ENCODE measurements at places on chromosomes 1 and 21.

DNA sequence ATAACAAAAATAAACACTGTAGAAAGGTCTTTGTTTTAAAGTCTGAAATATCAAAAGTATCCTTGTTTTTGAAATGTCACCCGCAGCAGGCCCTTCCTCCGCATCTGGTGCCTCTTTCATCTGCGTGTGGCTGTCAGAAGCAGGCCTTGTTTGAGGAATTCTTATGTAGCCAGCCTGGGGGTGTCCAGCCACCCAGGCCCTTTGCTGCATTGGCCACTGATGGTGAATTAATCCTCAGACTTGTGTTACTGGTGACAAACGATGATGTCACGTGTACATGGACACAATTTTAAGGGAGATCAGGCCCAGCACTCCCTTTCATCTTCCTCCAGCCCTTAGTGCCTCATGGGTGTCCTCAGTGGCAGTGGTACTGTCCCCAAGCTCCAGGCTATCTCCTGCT, 208.0 kb upstream of the GALNT2 start:
- DNase-seq = no peak

DNA sequence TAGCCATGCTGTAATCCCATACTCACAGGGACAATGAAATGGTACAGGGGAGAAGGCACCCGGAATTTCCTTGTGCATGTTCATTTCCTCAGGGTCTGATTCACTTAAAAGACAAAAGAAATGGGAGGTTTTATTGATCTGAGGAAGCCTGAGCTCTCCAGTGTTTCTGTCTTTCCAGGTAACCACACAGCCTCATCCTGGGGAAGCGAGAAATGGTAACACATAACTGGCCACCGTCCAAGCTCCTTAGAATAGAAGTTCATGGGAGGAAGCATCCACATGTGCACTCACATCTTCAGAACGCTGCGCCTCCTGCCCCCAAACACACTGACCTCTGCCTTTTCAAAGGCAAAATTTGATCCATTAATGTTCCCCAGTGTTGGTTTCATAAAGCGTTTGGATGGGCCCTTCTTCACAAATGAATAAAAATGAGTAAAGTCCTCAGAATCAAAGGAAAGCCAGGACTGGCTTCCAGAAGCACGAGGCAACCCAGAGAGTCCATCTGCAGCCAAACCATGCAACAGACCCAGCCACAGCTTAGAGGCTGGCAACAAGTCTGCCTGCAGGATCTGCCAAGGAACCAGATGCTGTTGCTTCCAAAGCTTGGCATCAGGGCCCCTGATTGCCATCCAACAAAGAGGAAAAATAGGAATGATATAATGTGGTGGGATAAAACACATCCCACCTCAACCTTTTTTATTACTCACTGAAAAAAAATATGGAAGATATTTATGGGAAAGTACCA, 120.3 kb downstream of the ZBTB18 start:
- no peak for DNase-seq

DNA sequence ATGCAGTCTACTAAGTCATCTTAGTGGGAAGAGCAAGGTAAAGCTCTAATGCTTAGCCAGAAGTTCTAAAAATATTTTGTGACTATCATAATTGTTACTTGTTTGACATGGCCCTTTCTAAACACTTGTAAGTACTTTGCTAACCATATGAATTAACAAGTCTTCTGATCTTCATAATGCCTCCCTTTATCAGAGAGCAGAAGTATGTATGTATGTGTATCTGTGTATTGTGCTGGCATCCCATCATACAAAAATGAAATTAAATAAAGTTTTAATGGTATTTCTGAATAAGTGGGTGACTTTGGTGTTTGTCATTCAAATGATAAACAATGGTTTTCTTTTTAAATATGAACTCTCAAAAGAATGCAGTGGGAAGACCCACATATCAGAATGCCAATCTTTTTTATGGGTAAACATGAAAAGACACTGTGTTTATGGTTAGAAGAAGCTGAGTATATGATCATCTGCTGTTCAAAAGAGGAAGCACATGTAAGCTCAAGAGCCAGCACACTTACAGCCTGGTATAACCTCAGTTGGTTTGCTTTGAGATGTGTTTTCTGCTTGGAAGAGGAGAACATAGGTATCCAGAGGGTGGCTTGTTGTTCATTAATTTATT, 159.6 kb downstream of the CLEC20A start:
- DNase-seq = no peak

DNA sequence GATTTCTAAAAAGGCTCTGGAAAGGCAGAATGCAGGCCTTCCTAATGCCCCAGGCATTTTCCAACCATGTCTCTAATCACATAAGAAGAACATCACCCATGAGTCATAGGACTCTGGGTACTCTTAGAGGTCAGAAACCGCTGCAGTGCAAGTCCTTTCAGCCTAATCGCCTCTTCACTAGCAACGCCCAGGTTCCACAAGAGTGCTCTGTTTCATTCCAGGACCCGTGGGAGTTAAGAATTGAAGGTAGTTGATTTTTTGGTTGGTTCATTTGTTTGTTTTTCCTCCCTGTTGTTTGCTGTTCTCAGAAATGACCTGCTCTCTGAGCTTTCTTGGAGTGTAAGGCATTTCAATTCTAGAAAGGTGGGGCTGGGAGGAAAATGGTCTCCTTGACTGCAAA, 123.2 kb downstream of the NR5A2 start:
- DNase-seq = peak; percentile 37

- no peak for DNase-seq
These were observed 14.4 kb upstream of the DIPK1A start for GRCh38 chr1:92975551-92976232.

- no peak for DNase-seq
These were observed 4.3 kb downstream of the PLCH2 start for GRCh38 chr1:2480236-2480985.

GRCh38 chr21:38075833-38076587, 159.8 kb upstream of the KCNJ6 start:
- no peak for DNase-seq

DNA sequence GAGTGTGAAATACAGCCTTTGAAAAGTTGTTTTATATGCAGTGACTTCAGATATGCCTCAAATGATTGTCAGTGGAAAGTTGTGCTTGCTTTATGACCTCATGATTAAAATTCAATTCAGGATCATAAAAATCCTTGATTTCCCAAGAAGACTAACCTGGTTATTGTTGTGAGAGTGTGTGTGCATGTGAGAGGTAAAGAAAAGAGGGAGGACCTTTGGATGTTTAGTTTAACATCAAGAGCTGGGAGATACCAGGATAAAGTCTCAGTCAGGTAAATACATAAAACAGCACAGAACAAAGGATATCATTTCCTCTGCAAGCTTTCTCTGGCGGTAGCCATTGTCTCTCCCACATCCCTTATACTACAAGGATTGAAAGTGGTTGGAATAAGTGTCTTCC, 14.4 kb downstream of the BTBD8 start:
- DNase-seq = no peak

- no peak for DNase-seq
These were observed 149.2 kb downstream of the NCAM2 start for GRCh38 chr21:21147374-21147745.

Measured in NCI-H460 (cell line).